NCI-H2171 (cell line): ENCODE measurements at places on chromosomes 11 and 22.

- DNase-seq: no peak
These were observed 7.2 kb downstream of the FAM118A start for GRCh38 chr22:45316796-45317526.

DNA sequence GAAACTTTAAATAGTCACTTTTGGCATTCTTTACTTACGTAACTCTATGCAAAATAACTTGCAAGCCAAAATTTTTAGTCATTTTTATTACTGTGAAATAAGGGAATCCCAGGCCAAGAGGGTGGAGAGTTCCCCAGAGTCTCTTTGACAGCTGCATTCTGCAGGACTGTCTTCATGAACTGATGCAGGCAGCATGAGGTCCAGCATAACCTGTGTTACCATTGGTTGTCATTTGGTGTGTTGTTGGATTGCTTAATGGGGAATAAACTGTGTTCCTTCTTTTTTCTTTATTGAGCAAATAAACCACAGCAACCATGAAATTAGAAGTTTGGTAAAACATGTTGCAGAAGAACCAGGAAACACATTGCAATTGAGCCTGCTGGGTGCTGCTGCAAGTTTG lies 24.6 kb downstream of the MMP27 start:
- DNase-seq: no peak

DNA sequence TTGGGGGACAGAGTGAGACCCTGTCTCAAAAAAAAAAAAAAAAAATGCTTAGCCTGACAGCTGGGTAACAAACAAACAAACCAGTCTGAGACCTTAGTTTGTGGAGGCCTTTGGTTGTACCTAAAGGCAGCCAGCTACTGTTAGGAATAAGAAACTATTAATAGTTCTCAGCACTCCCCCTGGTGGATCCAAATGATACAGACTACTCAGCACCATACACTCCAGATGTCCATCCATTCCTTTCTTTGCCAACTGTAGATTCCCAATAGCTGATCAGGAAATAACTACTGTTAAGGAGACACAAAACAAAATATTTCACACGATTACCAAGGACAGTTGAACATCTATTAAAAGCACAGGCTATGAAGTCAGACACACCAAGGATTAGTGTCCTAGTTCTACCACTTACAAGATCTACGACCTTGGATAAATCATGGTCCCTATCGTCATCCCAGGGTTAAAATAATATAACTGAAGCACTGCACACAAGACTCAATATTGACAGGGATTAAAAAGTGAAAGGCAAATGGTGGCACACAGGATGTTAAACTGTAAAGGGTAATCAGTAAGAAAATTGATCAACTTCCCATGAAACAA lies 17.2 kb downstream of the CLDN25 start:
- peak; percentile 44 for DNase-seq

DNA sequence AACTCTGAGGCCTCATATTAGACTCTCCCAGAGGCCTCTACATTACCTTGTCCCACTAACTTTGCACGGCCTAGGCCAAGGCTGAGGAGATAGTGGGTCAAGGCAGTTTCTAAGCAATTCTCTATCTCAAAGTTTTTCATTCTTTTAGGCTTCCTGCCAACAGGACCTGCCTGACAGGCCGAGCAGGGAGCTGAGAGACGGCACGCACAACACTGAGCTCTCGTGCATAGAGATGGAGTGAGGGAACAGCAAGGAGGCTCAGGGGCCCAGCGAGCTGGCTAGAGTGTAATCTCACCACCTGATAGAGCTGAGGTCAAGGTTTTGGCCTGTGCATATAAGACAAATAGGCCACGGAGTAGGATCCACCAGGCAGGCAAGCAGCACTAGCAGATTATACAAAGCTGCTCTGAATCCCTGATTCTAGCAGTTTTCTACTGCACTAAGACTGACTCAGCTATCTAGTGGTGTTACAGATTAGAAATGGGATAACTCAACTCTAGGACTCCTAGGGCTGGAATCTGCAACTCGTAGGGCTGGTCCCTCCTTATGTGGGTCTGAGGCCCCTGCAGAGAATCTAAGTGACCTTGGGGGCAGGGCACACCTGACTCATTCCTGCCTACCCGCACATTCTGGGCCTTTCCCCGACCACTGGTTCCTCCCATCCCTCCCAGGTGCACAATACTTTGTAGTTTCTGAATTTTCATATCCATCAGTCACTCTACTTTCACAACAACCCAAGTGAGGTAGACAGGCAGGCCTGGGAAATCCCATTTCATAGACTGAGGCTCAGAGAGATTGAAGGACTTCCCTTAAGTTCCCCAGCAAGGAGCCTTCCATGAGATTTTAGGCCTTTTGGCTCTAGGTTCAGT lies 1.7 kb downstream of the CYB5R2 start:
- DNase-seq: no peak

DNA sequence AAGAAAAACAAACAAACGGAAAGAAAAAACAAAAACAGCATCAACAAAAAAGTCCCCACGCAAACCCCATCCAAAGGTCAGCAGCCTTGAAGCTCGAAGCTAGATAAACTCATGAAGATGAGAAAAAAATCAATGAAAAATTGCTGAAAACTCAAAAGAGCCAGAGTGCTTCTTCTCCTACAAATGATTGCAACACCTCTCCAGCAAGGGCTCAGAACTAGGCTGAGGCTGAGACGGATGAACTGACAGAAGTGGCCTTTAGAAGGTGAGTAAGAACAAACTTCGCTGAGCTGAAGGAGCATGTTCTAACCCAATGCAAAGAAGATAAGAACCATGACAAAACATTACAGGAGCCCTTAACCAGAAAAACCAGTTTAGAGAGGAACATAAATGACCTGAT lies 18.4 kb upstream of the FTH1 start:
- no peak for DNase-seq

GRCh38 chr22:29245626-29246385 lies 22.0 kb downstream of the RHBDD3 start:
- DNase-seq: peak; percentile 81

- no peak for DNase-seq
These were observed 54.4 kb downstream of the TRAF6 start for GRCh38 chr11:36455658-36456111.

DNA sequence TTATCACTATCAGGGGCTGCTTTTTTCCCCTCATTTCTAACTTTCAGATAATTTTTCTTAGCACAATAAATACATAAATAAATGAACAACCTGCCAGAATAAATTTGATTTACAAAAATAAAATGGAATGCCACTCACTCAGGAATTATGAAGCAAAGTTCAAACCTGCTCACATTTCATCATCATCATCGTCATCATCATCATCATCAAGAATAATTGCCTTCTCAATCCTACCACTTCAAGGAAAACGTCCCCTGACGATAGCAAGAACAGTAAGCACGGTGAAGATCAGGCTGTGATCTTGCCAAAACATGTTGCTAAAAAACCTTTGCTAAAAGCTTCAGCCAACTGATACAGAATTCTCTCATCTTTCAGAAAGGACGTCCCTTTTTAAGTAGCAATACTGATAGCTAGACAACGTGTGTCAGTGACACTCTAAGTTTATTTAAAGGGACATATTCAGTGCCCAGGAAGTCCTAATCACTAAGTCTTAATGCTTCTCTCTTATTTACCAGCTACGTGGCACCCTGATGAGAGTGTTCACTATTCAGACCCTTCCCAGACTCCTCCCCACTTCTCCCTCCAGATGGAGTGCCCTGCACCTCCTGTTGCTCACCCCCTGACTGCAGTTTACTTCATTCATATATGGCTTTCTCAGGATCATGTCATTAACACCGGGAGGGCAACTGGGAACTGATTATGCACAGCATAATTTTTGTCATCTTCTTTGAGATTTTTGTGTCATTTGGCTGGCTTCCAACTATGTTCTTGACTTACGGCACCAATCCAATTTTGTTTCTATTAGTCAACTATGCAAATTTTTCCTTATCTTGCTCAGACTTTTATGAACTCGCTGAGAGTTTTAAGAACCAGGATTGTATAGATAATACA lies 200.1 kb upstream of the GUCY1A2 start:
- DNase-seq: no peak

DNA sequence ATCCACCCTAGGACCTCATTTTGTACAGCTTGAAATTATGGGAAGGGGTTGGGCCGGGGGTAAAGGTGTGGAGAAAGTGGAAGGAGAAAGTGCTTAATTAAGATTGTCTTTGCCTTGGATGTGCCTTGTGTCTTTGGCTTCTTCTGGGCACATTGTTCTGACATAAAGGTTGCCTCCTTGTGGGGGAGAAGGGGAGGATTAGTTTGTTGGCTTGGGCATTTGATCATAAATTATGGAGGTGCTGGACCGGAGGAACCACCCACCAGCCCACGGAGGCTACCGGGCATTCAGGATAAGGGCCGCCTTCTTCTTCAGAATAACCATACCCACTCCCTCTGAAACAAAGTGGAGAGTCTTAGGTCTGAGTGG lies 1.3 kb downstream of the PAFAH1B2 start:
- no peak for DNase-seq
